Brain pericyte (primary cell): ENCODE measurements at places on chromosomes 12 and 14.
A peak's percentile ranks its signal among the peaks of the same experiment; 100 is the strongest.

DNA sequence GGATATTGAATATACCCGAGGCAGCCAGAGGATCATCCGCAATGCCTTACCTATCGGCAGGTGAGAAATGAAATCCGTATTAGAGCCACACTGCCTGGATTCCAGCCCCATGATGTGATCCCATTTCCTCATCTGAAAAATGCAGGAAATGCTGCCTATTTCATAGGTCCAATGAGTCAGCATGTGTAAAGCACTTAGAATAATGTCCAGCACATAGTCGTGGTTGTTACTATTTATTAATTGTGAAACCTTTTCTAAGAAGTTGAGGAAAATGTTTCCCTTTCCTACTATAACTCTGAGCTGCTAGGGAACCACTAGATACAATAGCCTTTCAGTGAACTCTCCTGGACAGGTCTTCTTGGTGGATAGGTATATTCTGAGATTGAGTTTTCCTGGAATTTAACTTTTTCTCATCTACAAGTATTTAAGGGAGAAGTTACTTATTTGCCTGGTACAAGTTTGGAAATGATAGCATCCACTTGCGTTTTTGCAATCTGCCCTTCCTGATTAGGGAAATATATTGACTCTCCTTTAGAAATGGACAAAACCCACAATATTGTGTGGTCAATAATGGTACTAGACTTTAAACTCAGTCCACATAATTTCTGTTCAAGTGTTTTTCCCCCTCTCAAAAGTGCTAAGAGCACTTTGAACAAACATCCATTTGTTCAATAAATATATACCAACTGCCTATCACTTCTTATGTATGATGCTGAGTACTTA lies 12.2 kb downstream of the POLR3B start:
- DNase-seq, result no peak

GRCh38 chr14:97029800-97030199 lies 232.6 kb downstream of the VRK1 start:
- DNase-seq, result no peak

DNA sequence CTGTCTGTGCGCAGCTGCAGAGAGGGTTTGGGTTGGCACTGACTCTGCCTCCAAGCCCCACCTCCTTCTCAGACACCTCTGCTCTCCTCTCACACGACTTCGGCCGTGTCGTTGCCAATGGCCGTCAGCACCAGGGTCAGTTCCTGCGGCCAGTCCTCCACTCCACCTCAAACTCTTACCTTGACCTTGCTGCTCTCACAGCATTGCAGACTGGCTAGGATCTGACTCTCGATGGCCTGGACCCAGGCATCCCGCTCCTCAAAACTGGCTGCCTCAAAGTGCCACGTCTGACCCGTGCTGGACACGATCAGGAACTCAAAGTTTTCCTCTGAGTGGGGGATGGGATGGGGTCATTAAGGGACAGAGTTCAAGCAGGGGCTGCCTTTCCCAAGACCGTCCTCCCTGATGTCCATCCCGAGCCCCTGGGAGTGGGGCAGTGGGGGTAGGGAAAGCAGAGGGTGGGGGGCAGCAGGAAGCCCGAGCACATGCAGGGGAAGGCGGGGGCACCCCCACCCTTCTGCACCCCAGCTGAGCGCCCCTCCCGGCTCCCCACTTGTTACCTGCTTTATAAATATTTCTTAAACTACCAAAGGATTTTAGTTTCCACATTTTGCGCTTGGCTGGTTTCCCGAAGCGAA lies 10.7 kb downstream of the AGAP2 start:
- no peak for DNase-seq

DNA sequence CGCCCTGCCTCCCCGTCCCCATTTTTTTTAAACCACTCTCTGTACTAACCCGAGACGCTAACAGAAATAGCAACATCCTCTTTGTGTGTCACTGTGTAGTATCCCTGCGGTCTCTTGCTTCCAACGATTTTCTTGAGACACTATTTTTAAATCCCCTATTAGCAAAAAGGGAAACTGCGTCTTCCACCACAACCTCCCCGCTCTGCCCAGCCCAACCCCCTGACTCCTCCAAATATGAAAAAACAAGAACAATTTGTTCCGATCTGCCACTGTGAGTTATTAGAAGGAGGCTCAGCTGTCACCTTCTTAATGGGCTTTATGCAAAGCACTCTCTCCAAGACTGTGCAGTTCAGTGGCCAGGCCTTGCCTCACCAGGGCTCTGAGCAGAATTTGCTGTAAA lies 76.3 kb downstream of the MAP1LC3B2 start:
- no peak for DNase-seq

DNA sequence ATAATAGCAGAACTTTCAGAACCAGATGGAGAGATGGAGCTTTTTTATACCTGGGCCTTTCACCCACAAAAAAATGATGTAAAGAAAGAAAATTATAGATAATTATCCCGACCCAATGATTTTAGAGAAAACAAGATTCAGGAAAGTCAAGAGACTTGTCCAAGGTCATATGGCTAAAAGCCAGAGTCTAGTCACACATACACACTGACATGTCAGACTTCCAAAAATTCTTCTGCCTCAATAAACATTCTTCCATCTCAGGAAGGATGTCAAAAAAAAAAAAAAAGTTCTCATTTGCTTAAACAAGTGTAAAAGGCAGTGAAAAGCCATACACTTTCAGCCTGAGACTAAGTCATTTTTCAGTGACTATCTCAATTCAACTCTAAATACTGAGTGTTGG lies 116.0 kb downstream of the PRICKLE1 start:
- DNase-seq, result no peak

DNA sequence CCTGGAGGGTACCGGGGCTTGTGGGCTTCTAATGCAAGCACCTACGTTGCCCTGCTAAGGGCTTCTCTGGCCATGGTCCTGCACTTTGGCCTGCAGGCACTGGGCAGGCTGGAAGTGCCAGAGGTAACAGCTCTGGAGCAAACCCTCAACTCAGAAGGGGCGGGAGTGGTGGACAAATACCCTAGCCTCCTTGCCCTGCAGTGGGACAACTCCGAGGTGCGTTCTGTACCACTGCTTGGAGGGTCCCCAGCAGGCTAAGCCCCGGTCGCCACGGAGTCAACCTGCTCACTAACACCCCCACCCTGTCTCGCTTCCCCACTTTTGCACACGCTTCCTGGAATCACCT lies 20.4 kb upstream of the BEGAIN start:
- no peak for DNase-seq

- DNase-seq, result no peak
Observed at GRCh38 chr14:95143808-95144620, 13.3 kb downstream of the DICER1 start.

GRCh38 chr14:103074729-103075367 lies 9.2 kb upstream of the LBHD2 start:
- no peak for DNase-seq

GRCh38 chr12:115341442-115341841 lies 657.5 kb upstream of the TBX3 start:
- DNase-seq, result peak; percentile 82

DNA sequence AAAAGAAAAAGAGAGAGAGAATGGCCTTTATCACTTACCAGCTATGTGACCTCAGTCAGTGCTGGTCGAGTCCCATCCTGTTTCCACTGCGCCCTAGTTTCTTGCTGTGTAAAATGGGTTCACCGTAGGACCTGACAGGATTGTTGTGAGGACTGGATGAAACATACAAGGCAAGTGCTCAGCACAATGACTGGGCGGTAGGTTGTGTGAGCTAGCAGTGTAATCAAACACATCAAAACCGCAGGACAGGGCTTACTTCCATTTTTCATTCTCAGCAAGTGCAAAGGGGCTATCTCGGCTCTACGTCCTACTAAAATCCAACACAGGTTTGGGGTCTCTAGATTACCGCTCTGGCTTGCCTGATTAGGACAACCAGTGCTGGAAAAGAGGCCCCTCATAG lies 36.4 kb upstream of the ATXN2 start:
- DNase-seq, result no peak

DNA sequence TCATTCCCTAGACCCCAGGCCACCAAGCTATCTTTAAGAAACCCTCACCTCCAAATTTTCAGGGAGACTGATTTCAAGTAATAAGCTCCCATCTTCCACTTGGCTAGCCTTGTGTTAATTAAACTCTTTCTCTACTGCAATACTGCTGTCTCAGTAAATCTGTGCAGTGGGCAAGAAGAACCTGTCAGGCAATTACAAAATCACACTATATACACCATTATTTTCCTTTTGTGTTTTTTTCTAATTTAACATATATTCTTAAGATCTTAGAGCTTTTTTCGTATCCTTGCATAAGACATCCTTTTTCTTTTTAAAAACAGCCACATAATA lies 7.7 kb upstream of the GOLGA5 start:
- no peak for DNase-seq

- DNase-seq, result no peak
Observed at GRCh38 chr12:33180918-33181317, 258.7 kb downstream of the SYT10 start.

- no peak for DNase-seq
Observed at GRCh38 chr14:60760209-60760608, 25.6 kb downstream of the MNAT1 start.

DNA sequence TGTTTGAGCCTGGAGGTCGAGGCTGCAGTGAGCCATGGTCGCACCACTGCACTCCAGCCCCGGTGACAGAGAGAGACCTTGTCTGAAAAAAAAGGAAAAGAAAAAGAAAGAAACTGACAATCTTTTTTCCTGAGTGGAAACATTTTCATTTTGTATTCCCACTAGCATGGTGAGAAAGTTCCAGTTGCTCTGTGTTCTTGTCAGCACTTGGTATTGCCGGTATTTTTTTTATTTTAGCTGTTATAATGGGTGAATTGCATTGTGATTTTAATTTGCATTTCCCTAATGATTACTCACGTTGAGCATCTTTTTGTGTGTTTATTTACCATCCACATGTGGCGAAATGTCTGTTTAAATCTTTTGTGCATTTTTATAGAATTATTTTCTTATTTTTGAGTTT lies 25.6 kb downstream of the GLT8D2 start:
- DNase-seq, result no peak

DNA sequence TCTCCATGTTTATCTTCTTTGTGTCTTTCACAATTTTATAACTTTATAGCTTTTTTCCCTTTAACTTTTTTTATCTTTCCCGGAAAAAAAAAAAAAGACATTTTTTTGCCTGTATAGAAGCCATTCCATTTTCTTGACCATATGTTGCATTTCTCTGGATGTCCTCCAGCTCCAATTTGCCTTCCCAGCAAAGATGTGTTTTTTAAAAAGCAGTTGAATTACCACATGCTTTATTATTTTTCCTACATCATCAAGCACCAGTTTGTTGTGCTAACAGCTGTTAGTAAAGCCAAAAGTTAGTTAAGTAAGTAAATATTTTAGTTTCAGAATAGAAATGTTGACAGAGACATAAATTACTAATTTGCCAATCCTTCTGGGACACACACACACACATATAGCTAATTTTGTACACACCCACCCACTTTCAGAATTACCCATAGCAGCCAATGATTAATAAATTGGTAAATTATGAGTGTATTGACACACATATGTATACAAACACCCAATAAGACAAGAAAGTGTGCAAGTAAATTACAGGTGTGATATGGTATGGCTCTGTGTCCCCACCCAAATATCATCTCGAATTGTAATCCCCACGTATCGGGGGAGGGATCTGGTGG lies 118.3 kb downstream of the SLC38A6 start:
- DNase-seq, result no peak

- no peak for DNase-seq
Observed at GRCh38 chr12:119060847-119061796, 79.8 kb downstream of the SRRM4 start.

DNA sequence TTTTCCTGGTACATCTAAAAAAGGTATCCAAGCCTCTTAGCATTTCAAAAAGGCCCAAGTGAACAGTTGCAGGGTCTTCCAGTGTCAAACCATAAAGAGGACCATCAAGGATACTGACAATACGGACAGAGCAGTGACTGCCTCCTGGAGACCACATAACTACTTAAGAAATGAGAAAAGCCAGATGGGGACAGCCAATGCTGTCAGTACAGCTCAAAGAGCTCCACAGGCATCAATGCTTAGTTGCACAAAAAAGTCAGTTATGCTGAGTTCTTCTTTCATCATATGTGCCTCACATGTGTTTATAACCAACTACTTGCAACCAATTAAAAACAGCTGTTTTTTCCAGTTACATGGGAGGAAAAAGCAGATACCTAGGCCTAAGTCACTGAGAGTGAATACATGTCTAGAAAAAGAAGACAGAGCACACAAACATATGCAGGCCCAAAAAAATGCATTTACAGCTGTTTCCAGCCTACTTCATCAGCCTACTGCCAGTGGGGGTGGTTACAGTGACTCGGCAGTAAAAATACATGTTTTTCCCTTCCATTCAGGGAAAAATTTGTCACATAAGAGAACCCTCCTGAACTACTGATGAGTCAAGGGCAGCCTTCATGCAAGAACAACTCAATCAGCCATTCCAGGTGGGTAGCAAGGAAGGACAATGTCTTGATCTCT lies 84.0 kb downstream of the DCAF5 start:
- no peak for DNase-seq

DNA sequence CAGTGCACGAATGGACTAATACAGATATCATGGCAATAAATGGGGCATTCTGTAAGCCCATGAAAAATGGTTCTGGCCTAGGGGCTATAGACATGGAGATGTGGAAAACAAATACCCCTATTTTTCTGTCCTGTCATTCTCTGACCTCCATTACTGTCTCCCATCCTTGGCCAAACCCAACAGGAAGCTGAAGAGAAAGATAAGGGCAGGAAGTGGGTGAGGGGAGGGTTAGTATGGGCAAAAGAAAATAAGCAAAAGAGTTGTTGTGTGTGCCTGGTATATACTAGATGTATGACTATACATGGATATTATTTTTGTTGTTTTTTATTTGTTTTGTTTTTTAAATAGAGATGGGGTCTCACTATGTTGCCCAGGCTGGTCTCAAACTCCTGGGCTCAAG lies 339.3 kb downstream of the PCNX1 start:
- no peak for DNase-seq

GRCh38 chr12:115650026-115650425 lies 627.5 kb downstream of the MED13L start:
- no peak for DNase-seq

GRCh38 chr12:2960390-2960956 lies 1.3 kb downstream of the TEAD4 start:
- DNase-seq, result no peak

DNA sequence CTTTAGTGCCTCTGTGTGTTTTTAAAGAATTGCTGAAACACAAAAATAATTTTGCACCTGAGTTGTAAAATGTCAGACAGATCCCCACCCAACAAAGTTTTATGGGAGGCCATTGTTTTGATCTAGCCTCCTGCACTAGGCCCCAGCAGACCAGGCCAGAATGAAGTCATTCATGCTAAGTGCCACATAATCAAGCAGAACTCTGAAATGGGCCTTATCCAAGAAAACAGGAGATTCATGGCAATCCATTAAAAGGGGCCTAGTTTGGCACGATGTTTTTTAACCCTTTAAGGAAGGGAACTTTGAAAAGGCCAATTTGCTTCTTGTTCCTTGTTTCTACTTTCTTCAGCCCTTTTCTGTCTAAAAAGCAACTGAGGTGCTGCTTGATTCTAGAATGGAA lies 260.9 kb downstream of the ITPR2 start:
- DNase-seq, result no peak

DNA sequence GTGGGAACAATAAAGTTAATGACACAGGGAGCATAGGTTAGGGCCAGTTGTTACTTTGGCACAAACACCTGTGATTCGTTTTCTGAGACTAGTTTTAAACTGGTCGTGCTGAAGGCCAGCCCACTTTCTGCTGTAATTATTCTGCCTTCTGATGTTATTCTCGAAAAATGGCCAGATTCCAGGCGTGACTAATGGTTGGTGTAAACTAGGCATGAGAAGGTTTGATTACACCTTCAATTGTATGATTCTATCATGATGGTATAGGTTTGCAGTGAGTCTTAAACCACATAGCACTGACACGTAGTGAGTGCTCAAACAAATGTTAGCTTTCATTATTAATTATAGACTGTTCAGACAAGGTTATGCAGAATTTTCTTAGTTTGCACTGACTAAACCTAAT lies 39.0 kb downstream of the CKB start:
- no peak for DNase-seq

- no peak for DNase-seq
Observed at GRCh38 chr12:100401660-100402059, 44.8 kb downstream of the SLC17A8 start.
